ENCODE measurements at places on chromosomes 13 and 19.

- no peak for DNase-seq
Observed at GRCh38 chr13:98495627-98496478, 81.1 kb downstream of the STK24 start.

DNA sequence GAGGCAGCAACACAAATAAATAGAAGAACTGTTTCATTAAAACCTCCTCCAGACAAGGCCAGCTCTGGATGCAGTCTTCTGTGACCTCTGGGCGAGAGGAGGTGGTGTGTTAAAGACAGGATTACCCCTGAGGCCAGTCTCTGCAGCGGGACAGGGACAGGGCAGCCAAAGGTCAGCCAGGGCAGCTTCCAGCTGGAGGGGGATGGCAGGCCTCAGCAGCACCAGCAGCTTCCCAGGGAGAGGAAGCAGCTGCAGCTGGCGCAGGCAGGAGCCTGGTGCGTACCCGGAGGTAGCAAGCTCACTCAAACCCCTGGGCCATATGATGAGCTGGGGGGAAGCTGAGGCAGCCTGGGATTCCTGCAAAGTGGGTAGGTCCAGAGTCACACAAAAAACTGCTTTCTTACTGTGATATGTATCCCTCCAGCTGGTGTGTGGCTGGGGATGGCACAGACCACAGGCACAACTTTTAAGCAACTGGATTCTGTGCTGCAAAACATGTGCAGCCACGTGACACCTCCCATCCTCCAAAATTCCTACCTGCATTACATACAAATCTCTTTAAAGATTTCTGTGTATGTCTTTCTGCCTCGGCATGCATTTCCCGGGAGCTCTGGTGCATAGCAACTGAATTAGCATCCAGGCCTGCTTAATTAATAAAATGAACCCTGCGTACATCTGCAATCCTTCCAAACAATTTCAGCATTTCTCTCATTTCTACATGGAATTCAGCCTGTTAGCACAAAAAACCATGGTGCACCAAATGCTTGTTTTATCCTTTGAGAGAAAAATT, 238.3 kb upstream of the MAB21L1 start:
- DNase-seq: no peak

GRCh38 chr13:91308299-91308698, 39.2 kb upstream of the MIR17HG start:
- no peak for DNase-seq

DNA sequence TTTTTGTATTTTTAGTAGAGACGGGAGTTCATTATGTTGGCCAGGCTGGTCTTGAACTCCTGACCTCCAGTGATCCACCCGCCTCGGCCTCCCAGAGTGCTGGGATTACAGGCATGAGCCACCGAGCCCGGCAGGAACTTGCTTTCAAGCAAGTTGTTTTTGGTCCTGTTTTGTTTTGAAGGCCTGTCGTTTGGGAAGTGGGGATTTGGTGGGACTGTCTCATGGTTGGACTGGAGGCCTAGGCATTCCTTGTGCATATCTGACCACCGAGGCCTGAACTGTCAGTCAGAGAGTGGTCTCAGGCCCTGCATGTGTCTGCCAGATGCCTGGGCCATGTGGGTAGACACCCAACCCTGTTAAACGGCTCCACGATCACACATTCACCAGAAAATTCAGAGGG, 26.3 kb downstream of the UBXN6 start:
- DNase-seq: no peak

DNA sequence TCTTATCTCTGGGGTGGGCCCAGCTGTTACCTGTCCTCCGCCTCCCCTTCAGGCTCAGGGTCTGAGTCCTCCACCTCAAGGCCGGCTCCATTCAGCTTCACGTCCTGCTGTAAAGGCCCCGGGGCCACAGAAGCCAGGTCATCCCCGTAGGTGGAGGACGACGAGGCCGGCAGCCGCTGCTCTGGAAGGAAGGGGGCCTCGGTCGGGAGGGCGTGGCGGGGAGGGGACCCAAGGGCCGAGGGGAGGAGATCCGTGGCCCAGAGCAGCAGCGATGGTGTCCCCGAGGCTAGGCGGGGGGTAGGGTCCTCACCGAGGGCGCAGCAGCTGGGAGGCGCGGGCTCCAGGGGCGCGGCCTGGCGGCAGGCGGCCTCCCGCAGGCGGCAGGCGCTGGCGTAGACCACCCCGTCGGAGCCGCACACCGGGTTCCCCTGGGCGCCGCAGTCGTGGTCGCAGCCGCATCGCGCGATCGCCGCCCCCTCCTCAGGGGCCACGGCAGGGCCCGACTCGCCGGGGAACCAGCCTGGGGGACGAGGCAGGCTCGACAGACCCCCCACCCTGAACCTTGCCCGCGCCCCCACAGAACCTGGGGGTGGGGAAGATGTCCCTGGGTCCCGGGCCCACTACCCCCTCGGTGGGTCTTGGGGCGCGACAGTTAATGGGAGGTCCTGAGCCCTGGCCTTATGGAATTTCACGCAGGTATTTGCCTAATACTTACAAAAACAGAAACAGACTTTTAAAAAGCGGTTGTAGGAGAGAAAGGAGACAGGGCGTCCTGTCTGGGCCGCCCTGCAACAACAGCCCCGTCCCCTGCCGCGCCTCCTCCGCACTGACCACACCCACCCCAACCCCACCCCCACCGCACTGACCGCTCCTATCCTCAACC, 7.6 kb downstream of the F2RL3 start:
- no peak for DNase-seq

- no peak for DNase-seq
Observed at GRCh38 chr19:41303954-41304353, 6.0 kb upstream of the CCDC97 start.

DNA sequence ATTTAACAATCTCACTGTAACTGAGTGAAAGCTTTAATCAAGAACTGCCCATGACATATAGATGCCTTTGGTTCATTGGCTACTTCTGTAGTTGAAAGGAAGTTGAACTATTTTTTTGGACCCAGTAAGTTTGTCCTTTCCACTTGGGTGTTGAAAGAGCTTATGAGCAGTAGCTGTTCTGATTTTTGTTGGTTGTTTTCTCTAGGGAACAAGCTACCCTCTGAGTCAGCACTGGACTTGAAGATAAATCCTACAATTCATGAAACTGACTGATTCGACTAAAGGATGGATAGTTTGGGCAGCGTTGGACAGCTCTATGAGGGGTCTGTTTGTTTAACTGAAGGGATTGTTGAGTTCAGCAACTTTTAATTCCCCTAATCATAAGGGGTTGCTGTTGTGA, 101.0 kb downstream of the PAN3 start:
- DNase-seq: no peak

DNA sequence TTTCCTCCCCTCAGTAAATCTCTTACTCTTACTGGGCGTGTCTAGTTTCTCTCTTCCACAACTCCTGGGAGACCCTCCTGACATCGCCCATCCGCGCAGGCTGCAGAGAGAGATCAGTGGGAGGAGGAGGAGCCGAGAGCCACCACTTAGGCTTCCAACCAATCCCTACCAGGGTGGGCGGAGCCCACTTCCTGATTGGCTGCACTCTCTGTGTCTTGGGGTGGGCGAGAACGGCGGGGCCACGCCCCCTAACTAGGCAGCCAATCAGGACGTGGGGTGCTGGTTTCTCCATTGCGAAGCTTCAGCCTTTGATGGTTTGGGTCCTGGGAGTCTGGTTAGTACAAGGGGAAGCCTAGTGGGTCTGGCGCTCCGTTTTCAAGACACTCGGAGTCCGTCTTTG, at the start of gene PMIS2:
PMIS2 (plus strand) TSS at position 326 of the 400 bp plus-strand sequence. CDS start 87 bp downstream, outside the sequence.
- DNase-seq: no peak

DNA sequence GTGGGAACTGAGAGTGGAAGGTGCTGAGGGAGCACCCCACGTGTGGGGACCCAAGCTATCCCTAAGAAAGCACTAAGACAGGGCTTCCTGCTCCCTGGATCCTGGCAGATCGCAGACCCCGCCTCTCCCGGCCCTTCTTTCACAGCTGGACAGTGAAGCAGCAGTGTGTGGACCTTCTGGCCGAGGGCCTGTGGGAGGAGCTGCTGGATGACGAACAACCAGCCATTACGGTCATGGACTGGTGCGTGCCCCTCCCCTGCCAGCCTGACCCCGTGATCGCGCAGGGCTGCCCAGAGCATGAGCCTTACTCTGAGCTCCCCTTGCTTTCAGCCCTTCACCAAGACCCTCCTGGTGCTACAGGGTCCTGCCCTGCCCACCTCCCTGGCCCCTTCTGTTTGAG, 2.3 kb downstream of the NCCRP1 start:
- DNase-seq: no peak

DNA sequence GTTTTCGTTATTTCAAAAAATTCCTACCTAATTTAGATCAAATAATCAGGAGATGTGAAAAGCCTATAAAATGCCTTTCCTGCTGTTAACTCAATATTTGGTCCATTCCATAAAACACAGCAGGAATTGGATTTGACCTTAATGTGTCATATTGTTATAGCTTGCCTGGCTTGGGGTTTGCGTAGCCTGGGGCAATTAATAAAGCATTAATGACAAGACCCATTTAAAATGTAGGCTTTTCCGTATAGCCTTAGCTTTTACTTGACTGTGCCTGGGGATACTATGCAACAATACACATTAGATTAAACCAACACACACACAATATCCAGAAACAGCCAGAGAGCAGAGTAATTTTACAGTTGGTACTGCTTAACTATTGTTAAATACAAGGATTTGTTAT, 117.2 kb upstream of the MAB21L1 start:
- no peak for DNase-seq

- DNase-seq: no peak
Observed at GRCh38 chr13:20221772-20222171, 10.3 kb downstream of the GJB6 start.

DNA sequence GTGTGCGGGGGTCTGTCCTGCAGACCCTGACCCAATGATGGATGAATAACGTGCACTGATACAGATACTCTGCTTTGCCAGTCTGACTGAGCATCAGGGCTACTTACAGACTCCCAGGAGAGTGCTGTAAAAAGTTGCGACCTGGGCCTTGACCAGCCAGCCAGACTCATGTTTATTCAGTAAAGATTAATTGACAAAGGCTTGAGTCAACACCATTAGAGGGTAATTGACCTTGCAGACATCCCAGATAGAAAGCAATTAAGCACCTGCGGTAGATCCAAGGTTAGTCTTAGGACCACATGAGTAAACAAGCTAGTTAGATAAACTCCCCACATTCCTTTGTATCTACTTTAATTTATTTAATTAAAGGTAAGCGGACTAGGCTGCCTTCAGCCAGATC, 10.4 kb downstream of the NUDT19 start:
- no peak for DNase-seq

GRCh38 chr19:17969096-17969792, 2.3 kb downstream of the KCNN1 start:
- no peak for DNase-seq

DNA sequence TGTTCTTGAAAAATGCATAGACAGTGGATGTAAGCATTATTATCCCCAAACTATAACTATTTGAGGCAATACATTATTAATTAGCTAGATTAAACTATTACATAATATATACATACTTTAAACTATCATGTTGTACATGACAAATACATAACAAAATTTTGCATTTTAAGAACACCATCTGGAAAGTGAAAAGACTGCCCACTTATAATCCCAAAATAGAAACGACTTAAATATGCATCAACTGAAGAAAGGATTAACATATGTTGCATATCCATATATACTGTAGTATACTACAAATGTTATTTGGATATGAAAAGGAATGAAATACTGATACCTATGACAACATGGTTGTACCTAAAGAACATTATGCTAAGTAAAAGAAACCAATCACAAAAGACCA, 700.8 kb upstream of the SPRY2 start:
- DNase-seq: no peak

- DNase-seq: no peak
Observed at GRCh38 chr13:23610966-23611491, 40.8 kb downstream of the TNFRSF19 start.

- no peak for DNase-seq
Observed at GRCh38 chr13:32316501-32316900, 1.2 kb downstream of the BRCA2 start.

DNA sequence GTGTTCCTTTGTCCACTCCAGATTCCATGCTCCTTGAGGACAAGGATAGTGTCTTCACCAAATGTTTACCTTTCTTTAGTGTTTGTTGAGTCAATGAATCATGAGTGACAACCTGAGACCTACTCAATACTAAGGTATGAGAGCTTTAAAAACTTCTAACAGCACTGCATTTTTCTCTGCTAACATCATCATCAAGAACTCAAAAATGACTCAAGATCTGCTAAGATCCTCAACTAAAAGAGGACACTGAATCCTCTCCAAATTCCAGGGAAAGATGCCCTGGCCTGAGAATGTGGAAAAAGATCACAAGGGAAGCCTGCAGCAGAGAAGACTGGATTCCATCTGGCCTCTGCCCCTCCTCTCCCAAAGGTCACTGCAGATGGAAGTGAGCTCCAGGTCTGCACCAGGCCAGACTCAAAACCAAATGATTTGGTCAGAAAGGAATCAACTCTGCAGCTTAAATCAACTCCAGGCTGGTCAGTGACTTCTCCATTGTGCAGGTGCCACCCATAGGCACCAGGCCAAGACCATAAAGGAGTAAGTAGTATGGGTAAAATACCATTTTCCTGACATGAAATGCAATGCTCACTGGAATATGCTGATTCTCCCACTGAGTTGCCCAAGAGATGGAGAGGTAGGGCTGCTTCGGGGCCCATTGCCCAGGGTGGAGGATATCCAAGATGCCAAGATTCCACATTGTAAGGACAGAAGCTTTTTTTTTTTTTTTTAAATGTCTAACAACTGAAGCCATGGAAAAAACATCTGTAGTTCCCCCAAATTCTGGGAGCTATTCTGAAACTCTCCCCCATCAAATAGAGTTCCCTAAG, 89.5 kb upstream of the DOCK9 start:
- DNase-seq: no peak

DNA sequence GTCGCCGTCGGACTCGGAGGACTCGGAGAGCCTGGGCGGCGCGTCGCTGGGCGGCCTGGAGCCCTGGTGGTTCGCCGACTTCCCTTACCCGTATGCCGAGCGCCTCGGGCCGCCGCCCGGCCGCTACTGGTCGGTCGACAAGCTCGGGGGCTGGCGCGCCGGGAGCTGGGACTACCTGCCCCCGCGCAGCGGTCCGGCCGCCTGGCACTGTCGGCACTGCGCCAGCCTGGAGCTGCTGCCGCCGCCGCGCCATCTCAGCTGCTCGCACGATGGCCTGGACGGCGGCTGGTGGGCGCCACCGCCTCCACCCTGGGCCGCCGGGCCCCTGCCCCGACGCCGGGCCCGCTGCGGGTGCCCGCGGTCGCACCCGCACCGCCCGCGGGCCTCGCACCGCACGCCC, 2.5 kb upstream of the GRWD1 start:
- DNase-seq: no peak

DNA sequence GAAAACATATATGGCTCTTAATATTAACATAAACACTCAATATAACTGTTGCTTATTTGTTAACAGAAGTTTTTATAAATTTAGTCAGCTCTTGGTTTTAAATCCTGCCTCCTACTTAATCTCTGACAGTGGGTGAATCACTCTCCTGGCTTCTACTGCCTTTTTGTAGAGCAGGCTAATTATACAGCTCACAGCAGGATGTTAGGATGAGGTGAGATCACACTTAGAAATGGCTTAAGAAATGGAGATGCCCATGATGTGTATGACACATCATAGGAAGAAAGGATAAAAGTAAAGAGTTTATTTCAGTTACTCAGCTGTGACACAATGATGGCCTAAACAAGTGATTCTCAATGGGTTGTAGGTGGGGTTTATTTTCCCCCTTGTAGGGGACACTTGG, 345.6 kb downstream of the SPRY2 start:
- DNase-seq: no peak
